ENCODE measurements at places on chromosomes 16 and 17. TPM values are rescaled to one million over a fixed set of nuclear protein-coding genes. Genes with fewer than 3 reads are reported as not detected.

NPIPA3 gene
- 0.70 TPM for total RNA-seq

KCNH4 gene
- 0.07 TPM for total RNA-seq

CD300E gene
- 0.59 TPM for total RNA-seq

ATXN2L gene
- total RNA-seq: 44.8 TPM

ACSM3 gene
- 5.5 TPM for total RNA-seq
